ENCODE measurements at places on chromosomes 2 and 18. TPM values are rescaled to one million over a fixed set of nuclear protein-coding genes. Genes with fewer than 3 reads are reported as not detected.

The UGT1A4 gene
- not detected for total RNA-seq

The PLGLB1 gene
- 1.2 TPM for total RNA-seq

The IKZF2 gene
- 4.7 TPM for total RNA-seq

The CLHC1 gene
- 10.6 TPM for total RNA-seq

The HS6ST1 gene
- 104 TPM for total RNA-seq

The STK17B gene
- 16.9 TPM for total RNA-seq

The ELOA2 gene
- not detected for total RNA-seq

The PKDCC gene
- total RNA-seq: 200 TPM

The SLC9A2 gene
- not detected for total RNA-seq

The ACAA2 gene
- total RNA-seq: 42.4 TPM

The ACOXL gene
- total RNA-seq: not detected

The LAMA3 gene
- total RNA-seq: 18.1 TPM

The TMEM169 gene
- total RNA-seq: 0.16 TPM

The KRTCAP3 gene
- total RNA-seq: not detected

The OST4 gene
- 815 TPM for total RNA-seq

The GPR39 gene
- total RNA-seq: not detected

The NYAP2 gene
- total RNA-seq: under 0.01 TPM

The PDE11A gene
- total RNA-seq: not detected

The UGT1A6 gene
- not detected for total RNA-seq

The FBXO41 gene
- total RNA-seq: 2.5 TPM

The ARHGAP25 gene
- total RNA-seq: 1.4 TPM
